ENCODE measurements at places on chromosomes 2 and 18.
A peak's percentile ranks its signal among the peaks of the same experiment; 100 is the strongest.

DNA sequence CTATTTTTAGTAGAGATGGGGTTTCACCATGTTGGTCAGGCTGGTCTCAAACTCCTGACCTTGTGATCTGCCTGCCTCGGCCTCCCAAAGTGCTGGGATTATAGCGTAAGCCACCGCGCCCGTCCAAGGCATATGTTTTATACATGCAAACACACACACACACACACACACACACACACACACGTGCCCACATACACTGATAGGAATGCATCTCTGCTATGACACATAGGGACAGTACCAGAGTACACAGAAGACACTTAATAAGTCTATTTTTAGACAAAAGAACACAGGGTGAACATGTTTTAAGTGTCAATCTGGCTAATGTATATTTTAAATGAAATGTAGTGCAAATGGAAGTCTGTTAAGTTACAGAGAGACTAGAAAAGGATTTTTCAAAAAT, 10.7 kb upstream of the RNF103 start:
- no peak for DNase-seq

DNA sequence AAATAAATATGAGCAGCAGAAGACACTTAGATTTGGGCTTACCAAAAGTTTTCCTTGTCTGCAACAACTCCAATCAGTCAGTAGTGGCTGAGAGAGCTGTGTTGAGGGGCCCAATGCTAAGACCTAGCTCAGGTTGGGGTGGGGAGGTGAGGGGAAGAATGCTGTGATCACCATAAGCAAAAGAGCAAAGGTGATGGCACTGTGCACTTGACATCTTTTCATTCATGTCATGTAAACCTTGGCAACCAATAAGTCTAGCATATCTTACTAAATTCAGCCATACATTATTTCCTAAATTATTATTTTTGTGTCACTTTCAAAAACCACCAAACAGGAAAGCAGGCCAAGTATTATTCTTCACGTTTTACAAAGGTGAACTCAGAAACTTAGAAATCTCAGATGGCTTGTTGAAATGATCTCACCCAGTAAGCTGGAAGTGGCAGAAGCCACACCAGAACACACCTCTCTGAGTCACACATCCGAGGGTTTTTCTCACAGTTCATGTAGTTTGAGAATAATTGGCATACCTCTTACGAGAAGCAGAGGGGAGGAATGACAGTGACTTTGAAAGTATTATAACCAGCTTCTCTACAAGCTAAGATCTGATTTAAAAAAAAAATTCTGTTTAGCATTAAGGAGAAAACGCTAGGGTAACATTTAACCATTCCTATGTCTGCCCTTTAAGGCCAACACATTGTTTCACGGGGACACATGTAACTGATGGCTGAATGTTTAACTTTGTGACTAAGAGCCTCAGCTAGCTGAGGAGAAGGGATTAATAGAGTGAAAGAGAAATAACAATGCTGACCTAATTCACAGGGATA, 43.3 kb upstream of the SETBP1 start:
- no peak for DNase-seq

DNA sequence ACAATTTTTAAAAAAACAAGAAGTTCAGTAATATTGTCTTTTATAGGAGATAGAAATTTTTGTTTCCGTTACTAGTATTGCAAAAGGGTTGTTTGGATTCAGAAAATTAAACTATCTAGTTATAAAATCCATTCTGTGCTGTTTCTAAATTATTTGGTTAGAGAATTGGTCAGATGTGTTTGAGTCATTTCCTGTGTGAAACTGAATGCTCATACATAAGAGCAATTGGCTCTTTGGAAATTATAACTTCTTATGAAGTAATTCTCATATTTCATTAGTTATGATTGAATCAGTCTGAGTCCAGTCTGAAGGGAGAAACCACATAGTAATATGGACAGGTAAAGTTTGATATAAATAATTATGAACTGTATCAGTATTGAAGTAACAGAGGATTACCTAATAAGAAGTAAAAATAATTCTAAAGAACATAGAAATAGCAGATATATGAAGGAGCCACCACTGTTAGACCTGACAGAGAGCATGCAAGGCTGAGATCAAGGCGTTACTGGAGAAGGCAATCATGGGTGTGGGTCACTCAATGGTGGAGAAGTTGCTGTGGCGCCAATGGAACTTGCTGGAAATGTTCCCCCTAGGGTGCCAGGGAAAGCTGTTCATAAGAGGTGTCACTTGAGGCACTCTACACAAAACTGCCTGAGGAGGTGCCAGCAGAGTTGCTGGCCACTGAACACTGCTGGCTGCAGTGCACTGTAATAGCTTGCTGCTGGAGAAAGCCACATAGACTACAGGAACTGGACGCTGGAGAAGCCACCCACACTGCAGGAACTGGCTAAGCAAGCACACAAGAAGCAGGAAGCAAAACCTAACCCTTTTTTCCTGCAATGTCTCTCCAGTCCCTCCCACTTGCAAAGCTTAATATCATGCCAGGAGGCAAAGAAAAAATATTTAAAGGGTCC, 18.0 kb upstream of the FAP start:
- DNase-seq = no peak

GRCh38 chr2:26530696-26531095, 52.8 kb upstream of the OTOF start:
- DNase-seq = no peak

DNA sequence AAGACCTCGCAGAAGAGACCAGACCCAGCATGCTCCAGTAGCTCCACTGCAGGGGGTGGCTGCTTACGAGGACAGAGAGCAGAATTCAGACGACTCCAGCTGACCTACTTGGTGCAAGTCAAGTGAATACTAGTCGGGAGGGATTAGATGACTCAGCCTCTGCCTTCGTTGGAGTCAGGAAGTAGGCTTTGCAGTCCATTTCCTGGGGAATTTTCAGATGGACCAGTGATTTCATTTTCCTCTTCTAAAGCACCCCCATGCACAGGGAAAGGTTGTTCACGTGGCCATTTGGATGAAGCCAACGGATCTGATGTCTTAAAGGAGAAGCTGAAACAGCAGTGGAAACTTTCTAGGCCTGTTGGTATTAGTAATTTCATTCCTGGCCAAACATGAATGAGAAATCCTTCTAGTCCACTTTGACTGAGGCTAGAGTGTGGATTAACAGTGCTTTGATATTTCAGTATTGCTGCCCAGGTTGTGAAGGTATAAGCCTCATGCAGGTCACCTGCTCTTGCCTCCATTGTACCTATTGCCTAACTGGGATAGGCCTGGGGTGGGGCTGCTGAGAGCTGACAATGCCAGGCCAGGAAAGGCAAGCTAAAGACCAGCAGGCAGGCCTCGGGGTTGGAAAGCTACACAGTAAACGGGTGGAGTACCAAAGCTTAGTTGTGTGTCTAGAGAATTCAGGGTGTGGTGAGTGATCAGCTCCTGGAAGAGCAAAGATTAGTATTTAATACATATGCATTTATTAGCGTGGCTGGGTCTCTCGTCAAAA, 117.6 kb upstream of the FOSL2 start:
- DNase-seq = no peak

- no peak for DNase-seq
These were observed 125.3 kb downstream of the TMEM131 start for GRCh38 chr2:97870396-97870843.

GRCh38 chr2:44290261-44290660, 15.0 kb downstream of the SLC3A1 start:
- no peak for DNase-seq

- DNase-seq = no peak
These were observed 245.4 kb downstream of the NAPG start for GRCh38 chr18:10771053-10771709.

DNA sequence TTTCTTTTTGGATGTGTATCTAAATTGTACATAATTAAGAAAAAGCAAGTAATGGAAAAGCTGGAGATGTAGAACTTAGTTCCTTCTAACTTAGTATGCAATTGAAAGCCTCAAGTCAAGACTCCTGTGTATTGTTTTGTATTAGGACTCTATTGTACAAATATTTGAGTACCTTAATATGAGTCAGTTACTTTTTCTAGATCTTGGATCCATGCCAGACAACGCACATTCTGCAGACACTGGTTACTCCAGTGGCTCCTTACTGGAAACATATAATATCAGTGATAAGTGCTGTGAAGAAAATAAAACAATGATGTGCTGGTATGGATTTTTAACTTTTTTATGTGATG, 1.5 kb downstream of the SLC39A10 start:
- DNase-seq = no peak

DNA sequence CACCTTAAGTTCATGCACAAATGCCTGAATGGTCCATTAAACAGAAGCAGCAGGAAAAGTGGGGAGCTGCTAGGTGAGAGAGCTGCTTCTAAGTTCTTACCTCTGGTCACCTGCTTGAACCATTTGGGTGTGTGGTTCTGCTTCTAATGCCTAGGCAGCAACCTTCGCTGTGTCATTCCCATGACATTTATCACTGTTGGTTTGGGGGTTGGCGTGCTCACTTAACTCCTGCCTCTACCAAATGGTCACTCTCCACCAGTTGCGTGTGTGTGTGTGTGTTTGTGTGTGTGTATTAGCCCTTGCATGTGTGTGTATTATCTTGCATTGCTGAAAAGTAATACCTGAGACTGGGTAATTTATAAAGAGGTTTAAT, 56.2 kb downstream of the NCAPH start:
- DNase-seq = no peak

- DNase-seq = no peak
These were observed 195.1 kb upstream of the LRP1B start for GRCh38 chr2:142325870-142326269.

- no peak for DNase-seq
These were observed 7.9 kb upstream of the INHBB start for GRCh38 chr2:120338015-120338414.

DNA sequence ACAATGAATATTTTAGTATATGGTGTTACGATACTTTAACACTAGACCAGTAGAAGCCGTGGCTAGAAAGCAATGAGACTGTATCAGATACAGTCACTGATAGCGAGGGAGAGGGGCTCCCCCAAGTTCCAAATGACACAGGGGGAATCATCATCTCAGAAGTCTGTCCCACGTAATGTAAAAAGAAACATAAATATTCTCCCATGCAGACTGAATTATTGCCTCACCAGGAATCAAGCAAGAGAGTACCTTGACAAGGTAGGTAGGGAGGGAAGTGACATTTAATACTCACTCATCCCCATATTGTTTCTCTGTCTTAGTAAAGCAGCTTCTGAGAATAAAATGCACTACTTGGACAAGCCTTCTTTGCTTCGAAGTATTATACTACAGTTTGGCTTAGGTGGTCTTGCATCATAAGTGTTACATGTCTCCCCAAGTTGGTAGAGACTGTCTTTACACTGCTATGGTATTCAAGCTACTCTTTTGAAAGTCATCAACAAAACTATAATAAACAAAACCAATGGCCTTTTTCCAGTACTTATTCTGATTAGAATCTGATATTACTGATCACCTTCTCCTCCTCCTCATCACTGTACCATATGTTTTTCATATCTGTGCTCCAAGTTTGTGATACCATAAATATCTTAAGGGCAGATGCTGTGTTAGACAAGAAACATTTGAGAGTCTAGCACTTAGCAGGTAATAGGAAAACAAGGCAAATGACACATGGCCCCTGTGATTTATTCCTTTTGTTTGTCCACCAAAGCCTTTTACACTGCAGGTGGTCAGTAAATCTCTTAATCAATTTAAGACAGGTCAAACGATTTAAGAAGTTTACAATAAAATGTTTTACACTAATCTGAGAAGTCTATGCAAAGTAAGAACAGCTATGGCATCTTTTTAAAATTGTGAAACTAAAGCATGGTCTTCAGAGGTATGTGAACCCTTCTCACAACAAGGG, 2.7 kb downstream of the LAPTM4A start:
- no peak for DNase-seq

GRCh38 chr2:240131296-240131695, 4.8 kb downstream of the COPS9 start:
- no peak for DNase-seq

GRCh38 chr18:54750350-54750749, 77.9 kb upstream of the RAB27B start:
- no peak for DNase-seq

DNA sequence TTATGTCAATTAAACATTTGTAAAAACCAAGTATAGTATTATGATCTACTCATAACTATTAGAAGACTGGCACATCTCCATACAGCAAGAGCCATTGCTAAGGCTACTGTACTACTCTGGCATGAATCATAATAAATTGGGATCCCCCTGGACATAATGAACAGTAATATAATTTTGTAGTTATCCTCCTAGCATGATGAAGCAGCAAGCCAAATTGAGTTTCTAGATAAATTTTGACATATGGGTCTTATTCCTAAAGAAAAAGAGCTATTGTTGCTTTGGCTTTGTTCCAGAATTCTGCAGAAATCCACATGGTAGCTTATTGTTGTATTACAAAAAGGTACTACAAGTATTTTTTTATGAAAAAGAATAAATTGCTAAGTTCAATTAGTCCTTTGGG, 204.3 kb downstream of the CAMKMT start:
- DNase-seq = no peak

GRCh38 chr18:59905686-59906091, 5.9 kb downstream of the PMAIP1 start:
- DNase-seq = no peak

GRCh38 chr2:46984642-46985476, 69.3 kb upstream of the MCFD2 start:
- DNase-seq = peak; percentile 22

DNA sequence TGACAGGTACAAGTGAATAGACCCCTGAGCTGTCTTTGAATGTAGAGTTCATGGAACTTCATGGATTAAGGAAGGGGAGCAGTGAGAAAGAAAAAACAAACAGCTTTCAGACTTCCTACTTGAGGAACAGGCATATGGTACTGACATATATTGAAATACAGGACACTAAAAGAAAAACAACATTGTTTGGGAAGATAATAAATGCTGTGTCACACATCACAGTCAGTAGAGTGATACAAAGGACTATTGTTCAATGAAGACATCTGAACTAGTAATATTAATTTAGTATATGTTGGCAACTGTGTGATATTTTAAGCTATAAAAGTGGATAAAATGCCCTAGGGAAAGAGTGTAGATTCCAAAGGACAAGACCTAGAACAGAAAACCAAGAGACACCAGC, 3.3 kb downstream of the DSC2 start:
- no peak for DNase-seq

DNA sequence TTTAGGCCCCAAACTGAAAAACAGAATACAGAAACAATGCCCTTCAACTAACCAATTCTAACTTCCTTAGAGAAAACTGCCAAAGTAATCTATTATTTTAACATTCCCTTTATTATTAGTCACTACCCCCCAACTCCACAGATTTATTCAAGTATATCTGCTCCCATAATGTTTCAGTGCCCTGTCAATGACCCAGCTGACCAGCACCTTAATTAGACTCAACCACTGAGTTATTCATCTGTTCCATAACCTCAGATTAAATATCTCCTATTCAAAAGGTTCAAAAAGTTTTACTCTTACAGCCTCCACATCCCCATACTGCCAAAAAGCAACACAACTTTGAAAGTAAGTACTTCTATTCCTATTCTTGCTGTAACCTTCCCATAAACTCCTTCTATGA, 202.4 kb downstream of the EXOC6B start:
- DNase-seq = no peak

DNA sequence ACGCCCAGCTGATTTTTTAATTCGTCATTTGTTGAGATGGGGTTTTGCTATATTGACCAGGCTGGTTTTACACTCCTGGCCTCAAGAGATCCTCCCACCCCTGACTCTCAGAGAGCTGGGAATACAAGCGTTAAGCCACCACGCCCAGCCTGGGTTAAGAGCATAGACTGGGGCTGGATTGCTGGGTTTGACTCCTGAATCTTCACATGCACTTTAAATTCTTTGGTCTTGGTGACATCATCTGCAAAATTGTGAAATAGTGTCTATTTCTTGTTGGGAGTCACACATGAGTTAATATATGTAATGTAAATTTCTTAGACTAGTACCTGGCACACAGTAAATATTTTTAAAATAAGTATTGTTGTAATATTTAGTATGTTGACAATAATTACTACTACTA, 257.4 kb downstream of the DOK6 start:
- no peak for DNase-seq
